Stimulated activated memory B cell treated with anti-CD40 and anti-IgM and Interleukin-4, amounts not matched to agents 10 μg/mL and 1 μg/mL and 100 μg/mL, for 72 hours (primary cell): ENCODE measurements at places on chromosomes 3 and 15.
A peak's percentile ranks its signal among the peaks of the same experiment; 100 is the strongest.

GRCh38 chr3:45763303-45763675, 33.0 kb downstream of the SLC6A20 start:
- ATAC-seq = no peak

DNA sequence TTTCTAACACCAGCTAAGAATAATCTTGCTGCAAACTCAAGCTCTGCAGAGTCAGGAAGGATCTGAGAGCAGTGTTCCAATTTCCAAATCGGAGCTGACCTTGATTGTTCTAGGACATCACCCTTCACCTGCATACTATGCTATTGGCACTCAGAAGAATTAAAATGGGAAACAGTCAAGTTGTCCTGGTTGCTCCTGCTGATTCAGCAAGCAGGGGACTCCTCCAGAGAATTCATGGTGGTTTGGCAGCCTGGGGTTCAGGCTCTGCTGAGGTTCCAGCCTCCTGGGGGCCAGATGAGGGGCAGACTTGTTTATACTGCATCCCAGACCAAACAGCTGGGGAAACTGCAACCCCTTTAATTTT, 213.7 kb upstream of the ADAMTS9 start:
- no peak for ATAC-seq

- ATAC-seq = no peak
These were observed 53.4 kb upstream of the CD200R1L start for GRCh38 chr3:112900113-112900512.

DNA sequence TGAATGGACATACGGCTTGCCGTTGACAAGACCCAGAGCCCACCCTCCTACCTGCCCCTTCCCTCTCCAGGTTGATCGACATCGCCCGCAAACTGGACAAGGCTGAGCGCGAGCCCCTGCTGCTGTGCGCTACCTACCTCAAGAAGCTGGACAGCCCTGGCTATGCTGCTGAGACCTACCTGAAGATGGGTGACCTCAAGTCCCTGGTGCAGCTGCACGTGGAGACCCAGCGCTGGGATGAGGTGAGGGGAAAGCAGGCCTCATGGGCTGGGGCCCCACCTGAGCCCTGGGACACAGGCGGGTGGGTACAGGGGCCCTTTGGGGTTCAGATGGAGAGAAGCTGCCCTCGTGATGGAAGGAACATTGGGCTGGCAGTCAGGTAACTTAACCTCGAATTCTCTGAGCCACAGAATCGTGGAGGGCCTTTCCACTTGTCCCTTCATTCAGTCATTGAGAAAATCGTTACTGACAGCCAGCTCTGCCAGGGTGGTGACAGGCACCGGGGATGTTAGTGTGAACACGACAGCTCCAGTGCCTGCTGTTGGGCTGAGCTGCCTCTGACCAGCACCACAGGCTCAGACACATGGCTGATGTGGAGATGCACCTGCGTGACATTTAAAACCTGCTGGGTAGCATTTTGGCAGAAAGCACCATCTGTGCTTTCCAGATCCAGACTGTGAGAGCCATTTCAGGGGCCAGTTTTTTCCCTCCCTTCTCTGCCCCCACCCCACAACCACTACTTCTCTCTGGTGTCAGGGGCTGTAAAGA, 25.6 kb upstream of the RHO start:
- peak; percentile 9 for ATAC-seq

GRCh38 chr15:94844538-94845389, 613.4 kb downstream of the MCTP2 start:
- ATAC-seq = no peak

DNA sequence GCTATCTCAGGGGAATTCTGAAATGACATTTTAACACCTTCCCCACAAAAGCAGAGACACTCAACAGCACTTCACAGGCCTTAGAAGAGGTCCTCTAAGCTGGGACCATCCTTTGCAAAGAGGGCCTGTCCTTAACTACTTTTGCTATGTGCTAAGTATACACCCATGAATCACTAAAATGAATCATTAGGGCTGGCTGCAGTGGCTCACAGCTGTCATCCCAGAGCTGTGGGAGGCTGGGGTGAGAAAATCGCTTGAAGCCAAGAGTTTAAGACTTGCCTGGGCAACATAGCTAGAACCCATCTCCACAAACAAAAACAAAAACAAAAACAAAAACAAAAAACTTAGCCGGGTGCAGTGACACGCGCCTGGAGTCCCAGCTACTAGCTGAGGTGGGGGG, 53.9 kb upstream of the MELTF start:
- no peak for ATAC-seq

GRCh38 chr3:195240939-195241338, 30.0 kb downstream of the XXYLT1 start:
- ATAC-seq = no peak

GRCh38 chr15:89442671-89443307, 53.6 kb downstream of the RHCG start:
- no peak for ATAC-seq

- no peak for ATAC-seq
These were observed 11.7 kb downstream of the ATP6V1A start for GRCh38 chr3:113758389-113759024.

DNA sequence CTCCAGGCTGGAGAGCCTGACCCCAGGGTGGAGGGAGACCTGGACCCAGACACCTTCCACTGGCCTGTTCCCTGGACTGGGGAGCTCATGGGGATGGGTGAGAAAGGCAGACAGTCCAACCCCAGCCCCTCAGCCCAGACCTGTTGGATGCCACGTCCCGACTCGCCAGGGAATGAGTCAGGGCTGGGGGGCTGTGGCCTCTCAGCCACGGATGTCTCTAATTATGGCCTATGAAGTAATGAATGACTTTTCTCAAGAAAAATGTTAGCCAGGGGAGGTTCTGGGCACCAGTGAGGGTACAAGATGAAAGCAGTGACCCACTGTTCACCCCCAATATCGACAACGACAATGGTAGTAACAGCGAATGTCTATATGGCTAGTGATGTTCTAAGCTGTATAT, 107.0 kb upstream of the RPL32 start:
- no peak for ATAC-seq

DNA sequence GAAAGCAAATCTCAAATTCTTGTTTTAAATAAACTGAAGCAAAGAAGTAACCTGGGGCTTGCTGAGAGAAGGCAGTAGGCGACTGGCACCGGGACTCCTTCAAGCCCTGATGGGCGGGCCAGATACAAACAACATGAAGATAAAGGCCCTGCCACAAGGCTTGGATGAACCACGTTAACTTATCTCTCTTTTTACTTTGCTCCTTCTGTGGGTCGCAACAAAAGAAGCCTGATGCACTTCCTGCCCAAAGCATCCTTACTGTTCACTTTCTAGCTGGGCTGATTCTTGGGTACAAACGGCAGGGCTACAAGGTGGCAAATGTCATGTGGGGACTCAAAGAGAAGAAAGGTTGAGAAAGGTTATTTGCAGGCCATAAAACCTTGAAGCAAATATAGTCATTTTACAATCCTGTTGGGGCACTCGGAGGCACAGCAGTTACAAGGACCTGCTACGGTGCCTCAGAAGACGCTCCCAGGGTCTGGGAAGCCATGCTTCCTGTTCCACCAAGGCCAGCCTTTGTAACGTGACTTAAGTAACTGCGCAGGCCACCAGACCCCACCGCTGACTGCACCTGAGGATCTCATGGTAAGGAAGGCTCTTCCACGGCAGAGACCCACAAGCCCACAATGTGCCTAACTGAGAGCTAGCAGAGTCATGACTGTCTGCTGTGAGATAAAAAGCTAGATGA, 71.1 kb downstream of the CHSY1 start:
- no peak for ATAC-seq

- ATAC-seq = no peak
These were observed 75.8 kb upstream of the LEKR1 start for GRCh38 chr3:156750191-156750873.

GRCh38 chr3:197487911-197488391, 67.8 kb downstream of the BDH1 start:
- ATAC-seq = no peak

GRCh38 chr3:74403307-74403706, 211.2 kb downstream of the CNTN3 start:
- ATAC-seq = no peak

DNA sequence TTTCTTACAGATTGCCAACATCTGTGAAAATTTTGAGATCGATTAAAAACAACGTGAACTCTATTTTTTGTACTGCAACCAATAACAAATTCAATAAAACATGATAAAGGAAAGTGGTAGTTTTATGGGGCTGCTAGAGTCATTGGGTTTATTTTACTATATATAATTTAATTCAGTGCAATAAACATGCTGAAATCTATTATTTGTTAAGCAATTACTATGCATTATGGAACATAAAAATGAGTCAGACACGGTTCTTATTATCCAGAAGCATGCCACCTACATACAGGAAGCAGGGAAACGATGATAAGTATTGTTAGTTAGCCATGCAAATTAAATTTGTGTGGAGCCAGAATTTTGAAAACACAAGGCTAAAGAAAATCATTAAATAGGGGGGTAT, 27.2 kb downstream of the NPHP3 start:
- no peak for ATAC-seq

DNA sequence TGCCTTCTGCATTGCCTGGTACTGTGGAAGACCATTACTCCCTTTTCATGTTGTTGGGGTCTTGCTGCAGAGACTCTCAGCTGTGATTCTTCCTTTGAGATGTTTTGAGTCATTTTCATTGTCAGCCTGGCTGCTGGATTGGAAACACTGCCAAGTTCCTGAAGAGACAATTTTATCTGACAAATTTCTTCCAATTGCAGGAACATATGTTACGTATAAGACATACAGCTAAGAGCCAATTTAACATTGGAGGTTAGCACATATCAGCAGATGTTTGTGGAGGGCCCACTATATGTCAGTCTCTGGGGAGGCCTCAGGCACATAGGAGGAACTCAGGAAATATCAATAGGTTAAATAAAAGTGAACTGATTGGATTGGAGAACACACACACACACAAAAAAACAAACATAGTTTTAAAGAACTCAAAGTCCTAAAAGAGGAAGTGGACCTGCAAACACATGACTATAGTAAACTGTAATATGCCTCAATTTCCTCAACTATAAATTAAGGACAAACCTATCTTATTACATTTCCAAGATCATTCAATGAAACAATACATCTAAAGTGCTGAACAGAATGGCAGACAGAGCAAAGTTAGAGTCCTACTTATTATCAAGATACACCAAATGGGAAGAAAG, 172.3 kb downstream of the MYRIP start:
- no peak for ATAC-seq

- no peak for ATAC-seq
These were observed 38.7 kb upstream of the DNAAF4 start for GRCh38 chr15:55546718-55547117.

DNA sequence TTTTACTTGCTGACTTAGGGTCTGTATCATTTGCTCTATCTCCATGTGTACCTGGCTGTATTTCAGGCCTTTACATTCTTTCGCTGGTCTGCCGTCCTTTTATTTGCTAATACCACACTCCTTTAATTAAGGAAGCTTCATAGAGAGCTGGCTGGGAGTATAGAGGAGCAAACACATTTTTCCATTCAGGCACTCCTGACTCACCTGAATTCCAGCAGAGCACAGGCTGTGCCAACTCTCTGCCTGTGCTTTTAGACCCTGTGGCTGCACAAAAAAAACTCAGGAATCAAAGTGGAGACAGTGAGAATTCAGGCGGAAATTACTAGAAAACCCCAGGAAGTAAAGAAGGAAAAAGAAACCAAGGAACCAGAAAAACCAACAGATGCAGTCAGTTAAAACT, 29.0 kb upstream of the ATP10A start:
- no peak for ATAC-seq

DNA sequence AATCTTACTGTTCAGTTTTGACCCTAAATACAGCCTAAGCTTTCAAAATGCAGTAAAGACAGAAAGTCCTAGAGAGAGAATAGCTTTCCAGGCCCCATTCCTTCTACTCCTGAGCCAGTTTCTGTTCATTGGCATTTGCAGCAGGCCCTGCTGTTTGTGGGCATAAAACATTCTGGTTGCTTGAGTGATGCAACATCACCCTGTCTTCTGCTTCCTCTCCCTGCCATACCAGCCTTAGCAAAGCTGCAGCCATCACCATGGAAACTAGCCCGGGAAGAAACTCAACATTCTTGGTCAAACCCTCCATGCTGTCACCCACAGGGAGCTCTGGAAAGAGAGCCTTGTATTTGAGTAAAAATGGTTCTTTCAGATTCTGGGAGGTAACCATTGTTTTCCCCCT, 325.7 kb downstream of the MAGI1 start:
- no peak for ATAC-seq

DNA sequence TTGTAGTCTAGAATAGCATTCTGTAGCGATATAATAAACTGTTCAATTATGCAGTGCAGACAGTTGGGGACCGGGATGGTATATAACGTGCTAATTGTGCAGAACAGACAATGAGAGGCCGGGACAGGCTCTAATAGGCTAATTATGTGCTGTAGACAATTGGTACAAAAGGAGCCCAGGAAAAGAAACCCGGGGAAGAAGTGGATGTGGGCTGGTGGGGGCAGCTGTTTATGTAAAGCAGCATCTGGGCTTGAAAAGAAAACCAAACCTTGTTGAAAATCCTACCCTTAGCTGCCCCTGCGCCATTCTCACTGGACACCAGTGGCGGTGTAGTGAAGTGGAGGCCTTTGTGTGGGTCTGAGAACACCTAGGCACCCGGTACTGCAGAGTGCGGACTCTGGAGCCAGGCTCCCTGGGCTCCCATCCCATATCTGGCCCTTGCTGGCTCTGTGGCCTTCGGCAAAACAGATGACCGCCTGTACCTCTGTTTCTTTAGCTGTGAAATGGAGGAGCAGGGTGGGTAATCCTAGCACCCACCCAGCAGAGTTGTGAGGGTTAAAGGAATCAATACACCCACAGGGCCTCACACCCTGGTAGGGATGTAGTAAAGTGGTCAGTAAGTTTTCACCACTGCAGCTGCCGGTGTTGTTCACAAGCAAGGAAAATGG, 51.5 kb downstream of the CMTM6 start:
- ATAC-seq = no peak

DNA sequence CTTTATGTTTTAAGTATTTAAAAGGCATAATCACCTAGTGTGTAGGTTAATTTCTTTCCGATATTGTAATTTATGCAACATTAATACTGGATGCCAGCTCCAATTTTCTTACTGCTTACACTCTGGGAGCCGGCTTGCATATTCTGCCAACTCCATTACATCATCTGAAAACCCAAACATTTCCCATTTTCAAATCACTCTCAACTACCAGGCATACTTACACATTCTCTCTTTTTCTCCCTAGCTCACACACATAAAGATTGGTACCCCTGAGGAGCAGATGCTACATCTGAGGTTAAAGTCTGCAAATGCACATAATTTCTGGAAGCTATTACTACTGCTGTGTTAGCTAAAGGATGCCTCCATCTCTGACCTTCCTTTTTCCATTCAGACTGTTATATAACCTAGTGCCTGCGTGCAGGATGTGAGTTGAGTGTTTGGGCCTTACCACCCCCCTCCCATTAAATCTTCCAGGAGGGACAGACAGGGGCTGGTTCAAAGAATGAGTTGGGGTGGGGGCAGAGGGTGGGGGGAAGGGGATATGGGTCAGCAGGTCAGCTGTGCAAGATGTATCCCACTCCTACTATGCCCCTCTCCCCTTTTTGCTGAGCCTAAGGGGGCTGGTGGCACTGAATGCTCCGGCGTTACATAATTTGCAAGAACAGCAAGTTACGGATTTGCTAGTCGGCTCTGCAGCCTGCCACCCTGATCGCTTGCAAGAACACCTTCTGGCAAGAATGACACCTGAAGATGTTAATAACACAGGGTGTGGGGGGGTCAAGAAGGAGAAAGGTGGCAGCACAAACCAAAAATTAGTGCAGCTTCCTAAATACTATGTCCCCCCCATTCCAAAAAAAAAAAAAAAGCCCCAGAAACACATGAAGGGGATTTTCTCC, 2.5 kb downstream of the RORA start:
- no peak for ATAC-seq
